NCI-H1048 (cell line): ENCODE measurements at places on chromosomes 6 and 20.

GRCh38 chr6:40733770-40734396, 146.7 kb upstream of the LRFN2 start:
- DNase-seq = no peak

DNA sequence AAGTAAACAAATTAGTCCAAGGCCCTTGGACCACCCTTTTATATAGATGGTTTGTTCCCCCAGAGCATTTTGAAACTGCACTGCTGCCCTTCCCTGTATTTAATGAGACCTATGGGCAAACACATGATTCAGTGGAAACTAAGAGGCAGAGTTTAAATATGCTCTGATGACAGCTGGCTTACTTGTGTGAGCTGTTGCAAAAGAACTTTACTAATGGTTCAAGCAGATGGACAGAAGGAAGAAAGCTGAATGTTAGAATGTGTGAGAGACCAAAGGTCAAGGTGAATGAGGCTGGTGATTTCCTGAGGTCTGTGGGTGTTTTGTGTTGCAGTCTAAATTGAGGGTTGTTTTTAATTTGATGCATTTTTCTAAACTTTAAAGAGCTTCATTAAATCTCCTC, 123.0 kb upstream of the CEP162 start:
- DNase-seq = no peak

DNA sequence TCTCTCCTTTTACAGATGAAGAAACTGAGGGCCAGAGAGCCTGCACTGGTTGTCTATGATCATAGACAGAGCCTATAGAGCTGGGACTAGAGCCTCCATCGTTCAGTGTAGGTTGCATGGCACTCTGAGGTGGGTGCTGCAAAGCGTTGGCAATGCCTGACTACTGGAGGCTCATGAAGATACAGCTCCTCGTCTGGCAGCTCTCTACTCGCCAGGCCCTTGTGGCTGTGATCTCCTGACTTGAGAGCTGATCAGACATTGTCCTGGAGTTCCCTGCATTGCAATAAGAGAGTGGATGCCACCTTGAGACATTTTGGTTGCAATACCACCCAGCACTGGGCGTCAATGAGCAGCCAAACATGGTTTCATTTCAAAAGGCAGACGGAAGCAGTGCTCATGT, 270.1 kb upstream of the ARID1B start:
- no peak for DNase-seq

DNA sequence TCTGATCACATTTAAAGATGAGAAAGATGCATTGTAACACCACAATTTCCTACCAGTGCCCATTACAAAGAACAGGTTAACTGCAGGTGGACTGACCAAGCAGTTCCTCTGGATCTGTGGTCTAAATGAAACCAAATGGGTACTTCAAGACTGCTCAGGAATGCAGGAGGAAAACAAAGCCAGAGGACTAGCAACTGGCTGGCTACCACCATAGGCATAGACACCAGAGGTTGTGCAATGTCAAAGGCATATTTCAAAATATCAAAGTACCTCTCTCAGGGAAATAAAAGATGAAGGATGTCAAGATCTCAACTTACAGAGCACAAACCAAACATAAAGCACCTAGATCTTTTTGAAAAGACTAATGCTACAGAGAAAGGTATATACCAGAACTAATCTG, 65.5 kb downstream of the GMDS start:
- DNase-seq = no peak

DNA sequence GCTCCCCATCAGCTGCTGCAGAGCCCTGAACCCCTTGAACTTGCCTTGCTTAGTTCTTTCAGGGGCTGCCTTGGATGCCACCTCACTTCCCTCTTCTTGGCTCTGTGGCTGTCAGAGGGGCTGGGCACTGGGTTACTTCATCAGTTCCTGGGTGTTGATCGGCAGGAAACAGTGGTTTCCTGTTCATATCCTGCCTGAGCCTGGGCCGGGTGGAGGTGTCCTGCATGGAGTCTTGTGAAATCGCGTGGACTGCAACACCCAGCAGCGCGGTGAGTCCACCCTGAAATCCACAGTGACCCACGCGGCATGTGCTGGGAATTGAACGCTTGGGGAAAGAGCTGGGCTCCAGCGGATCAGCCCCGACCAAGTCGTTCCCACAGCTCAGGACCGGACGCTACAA, 97.5 kb downstream of the CDH26 start:
- DNase-seq = no peak

GRCh38 chr6:81751388-81752083, 945 bp downstream of the TENT5A start:
- no peak for DNase-seq

DNA sequence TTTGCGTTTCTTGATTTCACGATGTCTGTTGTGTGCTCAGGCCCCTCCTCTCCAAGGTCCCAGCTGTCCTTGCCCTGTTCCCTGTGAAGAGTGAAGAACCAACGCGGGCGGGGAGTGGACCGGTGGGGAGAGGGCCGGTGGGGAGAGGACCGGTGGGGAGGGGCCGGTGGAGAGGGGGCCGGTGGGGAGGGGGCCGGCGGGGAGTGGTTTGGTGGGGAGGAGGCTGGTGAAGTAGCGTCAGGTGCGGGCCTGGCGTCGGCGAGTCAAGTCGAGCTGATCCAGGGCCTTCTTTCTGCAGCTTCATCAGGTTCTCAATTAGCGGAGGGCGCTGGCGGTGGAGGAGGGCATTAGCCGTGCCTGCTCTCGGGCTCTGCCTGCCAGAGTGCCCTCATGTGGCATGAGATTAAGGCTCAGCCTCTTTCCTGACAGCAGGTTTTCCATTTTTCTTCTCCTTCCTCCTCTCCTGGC, 21.2 kb upstream of the BHLHE23 start:
- DNase-seq = no peak

- no peak for DNase-seq
Observed at GRCh38 chr6:169853196-169854082, 102.0 kb downstream of the ERMARD start.

DNA sequence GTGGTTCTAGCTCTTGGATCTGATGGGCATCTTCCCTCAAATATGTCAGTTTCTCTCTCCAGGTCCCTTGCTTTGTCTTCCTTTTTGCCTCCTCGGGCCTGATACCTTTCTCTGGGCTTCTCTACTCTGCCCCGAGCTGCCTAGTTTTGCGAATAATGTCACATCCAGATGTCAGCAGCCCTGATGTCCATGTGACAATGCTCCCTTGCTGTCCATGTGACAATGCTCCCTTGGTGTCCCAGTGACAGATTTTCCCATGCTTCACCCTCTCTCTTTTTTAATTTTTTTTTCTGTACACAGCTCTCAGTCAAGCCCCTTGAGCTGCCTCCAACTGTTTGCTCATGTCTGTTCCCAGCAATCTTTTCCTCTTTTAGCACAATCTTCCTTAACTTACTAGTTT, 6.4 kb downstream of the TRAF3IP2 start:
- no peak for DNase-seq

DNA sequence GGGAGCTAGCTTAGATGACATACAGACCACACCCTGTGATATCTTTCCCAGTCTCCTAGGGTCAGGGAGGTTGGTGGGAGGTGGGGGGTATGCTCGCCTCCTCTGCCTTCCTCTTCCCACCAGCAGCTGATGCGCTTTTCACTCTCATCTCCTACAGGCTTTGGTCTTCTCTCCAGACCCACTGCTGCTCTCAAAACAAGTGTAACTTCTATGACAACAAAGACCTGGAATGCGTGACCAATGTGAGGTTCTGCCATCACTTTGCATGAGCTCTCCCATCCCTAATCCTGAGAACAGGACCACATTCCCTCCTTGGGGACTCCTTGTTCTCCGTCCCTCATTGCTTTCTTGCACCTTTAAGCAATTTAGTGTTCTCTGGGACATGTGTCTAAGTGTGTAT, 2.7 kb downstream of the CTSA start:
- no peak for DNase-seq

GRCh38 chr6:123169774-123170095, 173.7 kb downstream of the CLVS2 start:
- DNase-seq = no peak

DNA sequence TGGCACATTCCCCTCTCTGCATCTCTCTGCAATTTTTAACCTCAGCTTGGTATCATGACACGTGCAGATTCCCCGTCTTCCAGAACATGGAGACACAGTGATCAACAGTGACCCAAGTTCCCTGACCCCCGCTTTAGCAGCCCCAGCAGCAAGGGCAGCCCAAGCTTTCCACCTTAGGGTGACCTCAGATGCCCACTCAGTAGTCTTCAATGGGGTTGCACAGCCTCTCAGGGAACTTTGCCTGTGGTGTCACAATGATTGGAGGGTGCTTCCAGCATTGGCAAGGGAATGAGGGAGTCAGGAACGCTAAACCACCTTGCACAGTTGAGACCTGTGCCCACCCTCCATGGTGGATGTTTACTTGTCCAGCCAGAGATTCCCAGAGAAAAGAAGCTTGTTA, 287.1 kb upstream of the CDH4 start:
- no peak for DNase-seq

DNA sequence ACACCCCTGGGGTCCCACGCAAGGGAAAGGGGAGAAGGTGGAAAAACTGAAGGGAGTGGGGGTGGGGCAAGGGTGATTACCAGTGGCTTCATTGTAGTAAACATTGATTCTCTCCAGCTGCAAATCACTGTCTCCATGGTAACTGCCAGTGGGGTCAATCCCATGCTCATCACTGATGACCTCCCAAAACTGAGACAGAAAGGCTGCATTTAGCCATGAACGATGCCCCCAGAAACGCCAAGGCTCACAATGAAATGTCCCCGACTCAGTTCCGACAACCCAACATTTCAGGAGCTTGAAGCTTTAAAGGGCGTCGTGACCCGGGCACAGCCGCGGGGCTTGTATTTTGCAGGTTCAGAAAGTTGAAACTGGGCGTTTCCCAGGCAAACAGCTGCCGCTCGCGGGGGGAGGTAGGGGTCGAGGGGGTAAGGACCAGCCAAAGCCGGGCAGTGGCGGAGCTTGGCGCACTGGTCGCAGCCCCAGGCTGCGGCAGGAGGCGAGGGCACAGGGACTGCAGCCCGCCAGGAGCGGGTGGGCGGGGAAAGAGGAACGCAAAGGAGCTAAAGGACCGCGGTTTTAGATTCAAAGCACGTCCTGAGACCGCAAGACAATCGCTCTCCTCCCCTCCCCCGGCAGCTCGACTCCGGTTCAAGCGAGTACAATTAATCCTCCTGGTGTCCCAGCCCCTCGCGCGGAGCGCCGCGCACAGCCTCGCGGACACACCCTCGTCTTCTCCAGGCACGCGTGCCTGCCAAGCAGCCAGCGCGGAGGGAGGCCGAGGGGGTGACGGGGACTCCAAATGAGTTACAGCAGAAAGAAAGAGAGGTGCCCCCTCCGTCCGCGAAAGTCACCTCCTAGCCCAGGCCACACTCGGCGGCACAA, 731 bp downstream of the TUBB2B start:
- no peak for DNase-seq

DNA sequence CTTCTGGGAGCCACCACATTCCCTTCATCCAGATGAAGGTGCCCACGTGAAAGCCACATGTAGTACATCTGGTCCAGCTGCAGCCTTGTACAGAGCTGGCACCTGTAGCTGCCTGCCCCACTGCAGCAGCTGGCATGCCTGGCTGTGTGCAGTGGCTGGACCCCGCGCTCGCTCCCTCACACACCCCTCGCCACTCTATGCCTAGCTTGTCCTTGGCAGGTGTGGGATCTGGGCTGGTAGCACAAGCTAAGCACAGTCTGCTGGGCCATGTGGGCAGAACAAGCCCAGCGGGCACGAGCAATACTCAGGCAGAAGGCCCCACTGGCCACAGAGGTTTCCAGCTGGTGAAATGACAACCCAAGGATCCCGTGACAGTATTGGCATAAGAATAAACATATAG, 199.4 kb upstream of the PRND start:
- DNase-seq = no peak

- DNase-seq = no peak
Observed at GRCh38 chr6:141077355-141078333, 1055.1 kb upstream of the GJE1 start.
